ENCODE measurements at places on chromosomes 5 and 9.

DNA sequence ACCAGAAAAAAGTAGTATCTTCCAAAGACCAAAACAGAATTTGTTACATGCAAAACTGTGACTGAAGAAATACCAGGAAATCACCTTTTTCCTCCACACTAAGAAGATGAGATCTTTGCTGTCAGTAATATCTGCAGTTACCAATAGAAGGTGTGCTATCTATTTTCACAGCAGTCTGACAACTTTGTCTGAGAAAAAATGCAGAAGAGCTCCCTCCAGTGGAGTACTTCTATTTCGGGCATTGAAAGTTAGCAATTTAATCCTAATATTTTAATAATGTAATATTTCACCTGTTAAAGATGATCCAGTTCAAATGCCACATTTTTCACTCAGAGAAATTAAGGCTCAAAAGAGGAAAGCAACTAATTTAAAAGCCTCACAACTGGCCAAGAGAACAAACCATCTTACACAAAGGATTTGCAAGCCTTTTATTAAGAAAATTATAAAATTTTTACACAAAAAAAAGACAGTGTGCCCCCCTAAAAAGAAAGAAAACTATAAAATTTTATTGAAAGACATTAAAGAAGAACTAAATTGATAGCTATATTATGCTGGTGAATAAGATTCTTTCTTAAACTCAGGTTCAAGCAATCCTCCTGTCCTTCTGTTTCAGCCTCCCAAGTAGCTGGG is 50.6 kb downstream of the DEPDC1B start:
- no peak for DNase-seq

- DNase-seq = no peak
Observed at GRCh38 chr5:103793595-103794182, 231.1 kb upstream of the NUDT12 start.

- DNase-seq = no peak
Observed at GRCh38 chr5:177367981-177368868, 10.5 kb downstream of the RGS14 start.

GRCh38 chr5:181189363-181189961 is 15.5 kb downstream of the TRIM7 start:
- DNase-seq = no peak

- DNase-seq = no peak
Observed at GRCh38 chr5:178606269-178606668, 16.1 kb upstream of the COL23A1 start.

DNA sequence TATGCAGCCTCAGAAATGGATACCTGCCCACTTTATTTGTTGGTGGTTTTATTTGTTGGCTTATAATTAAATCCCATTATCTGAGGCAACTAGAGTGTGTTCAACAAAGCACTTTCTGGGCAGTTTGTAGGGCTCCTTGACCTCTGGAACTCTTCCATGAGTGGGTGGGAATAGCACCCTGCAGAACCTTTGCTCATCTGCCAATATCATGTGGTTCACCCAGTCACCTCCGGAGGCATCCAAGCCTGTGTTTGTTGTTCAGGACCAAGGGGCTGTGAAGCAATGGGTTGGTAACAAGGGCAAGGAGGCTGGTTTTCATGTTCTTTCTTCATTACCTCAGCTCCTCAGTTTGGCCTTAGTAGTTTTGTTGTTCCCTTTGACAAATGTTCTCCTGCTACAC is 314.0 kb downstream of the NDUFS4 start:
- DNase-seq = no peak

- no peak for DNase-seq
Observed at GRCh38 chr5:161149078-161149477, 297.1 kb upstream of the ATP10B start.

GRCh38 chr9:116937361-116937760 is 250.3 kb downstream of the TRIM32 start:
- DNase-seq = no peak

GRCh38 chr5:56814963-56815657 is at the start of gene MAP3K1:
TSS of gene MAP3K1 (plus strand) at chr5:56815549. CDS start at chr5:56815574, 25 bp downstream.
- peak; percentile 85 for DNase-seq

GRCh38 chr5:111170279-111170678 is 53.9 kb upstream of the CAMK4 start:
- no peak for DNase-seq

Data from C1 segment of cervical spinal cord (tissue), 14 donors.